ENCODE measurements at places on chromosomes 4 and X.

DNA sequence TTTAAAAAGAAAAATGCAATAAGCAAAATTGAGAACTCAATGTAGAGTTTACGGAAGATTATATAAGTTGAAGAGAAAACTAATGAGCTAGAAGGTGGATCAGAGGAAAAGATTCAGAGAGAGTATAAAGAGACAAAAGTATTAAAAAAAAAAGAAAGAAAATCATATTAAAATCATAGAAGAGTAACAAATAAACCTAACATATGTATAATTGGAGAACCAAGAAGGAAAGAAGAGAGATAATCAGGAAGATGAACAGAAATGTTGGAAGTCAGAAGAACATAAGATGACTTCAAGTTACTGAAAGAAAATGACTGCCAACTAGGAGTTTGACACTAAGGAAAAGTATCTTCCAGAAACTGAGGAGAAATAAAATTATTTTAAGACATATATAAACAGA, 34.3 kb upstream of the ANTXR2 start:
- DNase-seq, result no peak

- no peak for DNase-seq
These were observed 218.7 kb downstream of the NWD2 start for GRCh38 chr4:37463033-37463856.

- no peak for DNase-seq
These were observed 23.0 kb downstream of the MAP7D3 start for GRCh38 chrX:136227948-136228838.

DNA sequence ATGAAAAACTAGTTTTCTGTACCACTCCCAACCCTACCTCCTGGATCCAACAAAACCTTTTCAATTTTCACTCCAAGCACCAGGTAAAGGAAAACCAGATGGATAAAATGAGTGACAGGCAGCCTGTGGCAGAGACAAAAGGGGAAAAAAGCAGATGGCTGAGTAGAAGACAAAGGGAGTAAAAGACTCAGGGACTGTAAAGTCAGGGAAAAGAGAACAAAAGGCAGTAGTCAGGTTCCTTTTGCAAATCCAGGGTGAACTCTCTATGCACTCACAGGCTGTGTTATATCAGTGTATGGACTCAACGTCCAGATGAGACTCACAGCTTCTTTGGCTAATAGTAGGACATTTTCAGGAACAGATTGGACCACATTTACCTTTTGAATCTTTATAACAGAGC, 54.2 kb downstream of the QRFPR start:
- DNase-seq, result no peak

- DNase-seq, result peak; percentile 18
These were observed 67.0 kb downstream of the TNIP2 start for GRCh38 chr4:2689114-2689513.

- DNase-seq, result no peak
These were observed 9.5 kb upstream of the CASK start for GRCh38 chrX:41932885-41933284.

DNA sequence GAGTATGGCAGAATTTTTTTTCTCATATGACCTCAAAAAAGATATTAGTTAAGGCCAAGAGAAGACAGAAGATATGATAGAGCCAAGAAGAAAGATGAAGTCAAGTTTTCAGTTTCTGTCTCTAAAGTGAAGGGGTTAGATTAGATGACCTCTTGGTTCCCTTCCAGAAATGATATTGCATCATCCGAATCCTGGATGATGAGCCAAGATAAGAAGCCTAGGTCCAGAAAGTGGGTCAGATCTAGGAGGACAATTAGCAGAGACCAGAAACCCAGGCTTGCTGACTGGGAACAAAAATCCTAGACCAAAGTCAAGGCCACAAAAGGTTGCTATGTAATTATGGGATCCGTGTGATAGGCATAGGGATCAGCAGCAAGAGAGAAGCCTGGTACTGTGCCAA, 20.2 kb downstream of the SATL1 start:
- DNase-seq, result no peak

- peak; percentile 41 for DNase-seq
These were observed 84.2 kb downstream of the BCOR start for GRCh38 chrX:40013266-40014195.

- no peak for DNase-seq
These were observed 63.9 kb upstream of the NLGN4X start for GRCh38 chrX:6292599-6292998.

GRCh38 chrX:111309083-111309482, 38.8 kb upstream of the CAPN6 start:
- no peak for DNase-seq

DNA sequence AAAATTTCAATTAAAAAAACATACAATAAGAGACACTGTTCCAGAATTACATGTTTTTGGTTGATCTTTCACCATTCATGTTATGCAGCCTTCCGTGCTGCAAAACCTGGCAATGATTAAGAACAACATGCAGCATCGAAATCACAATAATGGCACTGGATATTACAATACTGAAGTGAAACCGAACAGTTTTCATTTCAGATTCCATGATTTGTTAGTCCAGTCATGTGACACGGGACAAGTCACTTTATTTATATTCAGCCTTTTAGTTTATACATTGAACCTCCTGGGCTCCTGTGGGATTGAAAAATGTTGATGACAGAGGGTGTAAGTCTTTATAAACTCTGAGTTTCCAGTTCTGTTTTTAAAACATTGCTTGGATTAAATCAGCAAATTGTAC, 142.5 kb upstream of the TTC29 start:
- DNase-seq, result no peak

GRCh38 chr4:185836241-185837084, 24.5 kb upstream of the SORBS2 start:
- DNase-seq, result no peak

DNA sequence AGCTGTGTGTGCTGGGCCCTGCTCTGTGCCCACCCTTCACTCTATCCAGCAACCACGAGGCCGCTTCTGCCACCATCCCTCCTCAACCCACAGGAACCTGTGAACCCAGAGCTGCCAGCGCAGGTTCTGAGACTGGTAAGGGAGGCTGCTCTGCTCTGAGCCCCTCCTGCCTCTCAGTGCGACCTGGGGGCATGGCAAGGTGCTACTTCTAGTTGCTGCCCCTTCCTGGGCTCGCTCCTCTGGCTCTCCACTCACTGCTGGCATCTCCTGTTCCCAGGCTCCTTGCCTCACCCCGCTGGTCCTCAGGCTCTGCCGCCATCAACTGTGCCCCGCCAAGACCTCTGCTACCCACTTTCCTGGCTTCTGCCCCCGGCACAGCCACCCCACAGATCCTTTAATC, 39.3 kb downstream of the RNF212 start:
- no peak for DNase-seq

- no peak for DNase-seq
These were observed 24.3 kb upstream of the HHIP start for GRCh38 chr4:144621681-144622080.

DNA sequence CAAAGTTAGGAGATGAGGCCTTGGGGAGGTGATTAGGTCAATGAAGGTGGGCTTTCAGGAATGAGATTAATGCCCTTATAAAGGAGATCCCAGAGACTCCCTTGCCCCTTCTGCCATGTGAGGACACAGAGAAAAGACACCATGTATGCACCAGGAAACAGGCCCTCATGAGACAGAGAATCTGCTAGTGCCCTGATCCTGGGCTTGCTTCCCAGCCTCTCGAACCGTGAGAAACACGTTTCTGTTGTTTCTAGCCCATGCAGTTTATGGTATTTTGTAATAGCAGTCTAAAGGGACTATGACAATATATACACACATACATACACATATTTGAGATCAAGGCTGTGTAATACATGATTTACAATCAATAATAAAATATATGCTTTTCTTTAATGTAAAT, 41.4 kb upstream of the ENPP6 start:
- DNase-seq, result no peak

GRCh38 chr4:4946416-4946815, 72.8 kb downstream of the CYTL1 start:
- DNase-seq, result no peak

DNA sequence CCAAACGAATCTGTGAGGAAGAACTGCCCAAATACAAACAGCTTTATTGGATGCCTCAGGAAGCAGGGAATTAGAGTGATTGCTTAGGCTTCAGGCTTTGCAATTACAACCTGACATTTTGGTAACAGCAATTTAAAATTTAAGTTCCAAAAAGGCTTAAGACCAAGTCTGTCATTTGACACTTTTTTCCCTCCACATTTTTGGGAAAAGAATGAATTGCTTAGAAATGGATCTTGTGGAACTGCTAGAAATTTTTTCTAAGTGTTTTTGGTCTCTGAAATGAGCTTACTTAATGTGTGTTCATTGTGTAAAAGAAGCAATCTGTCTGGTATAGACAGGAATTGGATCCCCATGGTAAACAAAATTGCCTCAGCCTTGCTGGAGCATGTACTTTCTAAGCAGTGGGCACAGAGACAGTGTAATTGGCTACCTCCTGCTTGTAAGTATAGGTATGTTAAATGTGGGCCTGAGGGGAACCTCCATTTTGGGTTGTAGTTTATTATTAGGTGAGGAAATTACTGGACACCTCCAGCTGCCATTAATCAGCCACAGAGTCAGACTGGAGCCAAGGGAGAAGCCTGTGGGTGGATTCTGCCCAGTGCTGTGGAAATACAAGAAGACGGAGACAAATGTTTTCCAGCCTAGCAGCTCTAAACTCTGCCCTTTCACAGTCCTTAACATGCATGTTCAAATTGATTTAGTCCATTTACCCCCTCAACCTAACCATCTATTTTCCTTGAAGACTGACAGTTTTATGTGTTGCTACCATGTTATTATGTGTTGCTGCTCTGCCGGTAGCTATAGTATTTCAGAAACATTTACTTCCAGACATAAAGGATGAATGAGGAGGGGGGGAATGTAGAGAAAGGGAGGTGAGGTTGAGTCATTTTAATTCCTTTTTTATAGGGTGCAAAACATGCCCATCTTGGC, 473.0 kb downstream of the SPRY1 start:
- no peak for DNase-seq

DNA sequence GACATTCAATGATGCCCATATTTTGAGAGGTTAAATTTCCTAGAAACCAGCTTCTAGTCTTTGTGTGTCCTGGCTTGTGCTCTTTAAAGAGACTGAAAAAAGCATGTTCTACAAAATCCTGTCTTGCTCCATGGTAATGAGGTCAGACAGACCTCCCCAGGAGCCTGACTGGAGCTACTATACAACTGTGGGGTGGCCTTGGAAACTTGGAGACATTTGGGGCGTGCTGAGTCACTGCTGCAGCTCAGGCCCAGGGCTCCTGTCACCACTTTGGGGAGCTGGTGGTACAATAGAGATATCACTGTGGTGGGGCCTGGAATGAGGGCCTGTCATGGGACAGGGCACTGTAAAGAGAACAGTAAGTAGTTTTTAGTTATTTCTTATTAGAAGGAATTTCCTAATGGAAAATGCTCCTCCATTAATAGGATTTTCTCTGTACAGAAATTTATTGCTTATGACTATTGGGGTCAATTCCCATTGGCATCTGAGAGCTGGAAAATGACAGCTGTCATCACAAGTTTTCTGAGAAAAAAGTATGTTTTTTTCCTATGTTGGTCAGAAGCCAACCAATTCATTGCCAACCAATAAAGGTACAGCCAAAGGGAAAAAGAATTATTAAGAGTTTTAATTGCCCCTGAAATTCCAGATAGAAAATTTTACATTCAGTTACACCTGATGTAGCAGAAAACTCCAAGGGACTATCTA, 207.4 kb upstream of the JADE1 start:
- no peak for DNase-seq

- no peak for DNase-seq
These were observed 135.2 kb upstream of the RASGEF1B start for GRCh38 chr4:81606801-81607501.

DNA sequence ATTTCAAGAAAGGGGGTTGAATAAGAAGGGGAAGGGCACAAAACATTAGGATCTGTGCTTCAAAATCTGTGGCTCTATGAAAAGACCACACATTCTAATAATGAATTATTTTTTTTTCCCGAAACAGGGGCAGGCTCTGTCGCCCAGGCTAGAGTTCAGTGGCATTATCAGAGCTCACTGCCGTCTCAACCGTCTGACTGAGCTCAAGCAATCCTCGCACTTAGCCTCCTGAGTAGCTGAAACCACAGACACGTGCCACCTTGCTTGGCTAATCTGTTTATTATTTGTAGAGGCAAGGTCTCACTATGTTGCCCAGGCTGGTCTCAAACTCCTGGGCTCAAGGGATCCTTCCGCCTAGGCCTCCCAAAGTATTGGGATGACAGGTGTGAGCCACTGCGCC, 33.4 kb downstream of the ACSL1 start:
- DNase-seq, result no peak

- no peak for DNase-seq
These were observed 265.2 kb upstream of the BOD1L1 start for GRCh38 chr4:13892739-13893105.

DNA sequence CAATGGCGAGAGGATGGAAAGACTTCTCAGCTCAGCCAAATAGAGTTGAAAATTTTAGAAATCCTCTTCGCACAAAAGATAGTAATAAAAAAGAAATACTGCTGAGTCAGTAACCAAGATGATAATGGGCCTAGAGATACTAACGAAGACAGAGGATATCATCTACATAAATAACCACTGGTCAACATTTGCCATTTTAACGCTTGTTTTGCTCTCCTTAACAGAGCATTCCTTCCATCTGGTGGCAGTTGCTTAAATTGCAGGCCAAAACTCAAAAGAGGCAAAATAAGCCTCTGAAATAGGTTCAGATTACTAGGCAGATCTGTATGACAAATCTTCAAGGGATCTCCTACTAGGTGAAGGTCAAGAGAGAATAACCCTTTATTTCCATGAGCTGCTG, 51.7 kb upstream of the MCF2 start:
- no peak for DNase-seq

DNA sequence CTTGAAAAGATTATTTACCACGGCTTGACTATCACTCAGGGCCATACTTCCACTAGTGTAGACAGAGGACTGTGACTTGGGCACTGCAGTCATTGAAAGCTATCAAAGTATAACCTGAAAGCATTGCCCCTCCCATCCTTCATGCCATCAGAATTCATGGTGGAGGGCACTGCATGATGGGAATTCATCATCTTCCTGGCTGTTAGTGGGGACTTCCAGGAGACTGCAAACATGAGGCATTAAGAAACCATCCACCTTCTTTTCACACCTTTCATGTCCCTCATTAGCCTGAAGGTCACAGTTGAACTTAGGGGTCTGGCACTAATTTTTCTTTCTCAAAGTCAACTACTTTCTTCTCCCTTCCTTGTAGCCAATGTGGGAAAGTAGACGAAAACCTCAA, 25.8 kb downstream of the VSIG4 start:
- DNase-seq, result no peak

GRCh38 chr4:158161551-158162354, 11.1 kb downstream of the GASK1B start:
- peak; percentile 44 for DNase-seq

GRCh38 chrX:47958761-47959342, 44.9 kb downstream of the ZNF182 start:
- DNase-seq, result peak; percentile 4

- no peak for DNase-seq
These were observed 63.1 kb downstream of the ANXA5 start for GRCh38 chr4:121633653-121634052.

DNA sequence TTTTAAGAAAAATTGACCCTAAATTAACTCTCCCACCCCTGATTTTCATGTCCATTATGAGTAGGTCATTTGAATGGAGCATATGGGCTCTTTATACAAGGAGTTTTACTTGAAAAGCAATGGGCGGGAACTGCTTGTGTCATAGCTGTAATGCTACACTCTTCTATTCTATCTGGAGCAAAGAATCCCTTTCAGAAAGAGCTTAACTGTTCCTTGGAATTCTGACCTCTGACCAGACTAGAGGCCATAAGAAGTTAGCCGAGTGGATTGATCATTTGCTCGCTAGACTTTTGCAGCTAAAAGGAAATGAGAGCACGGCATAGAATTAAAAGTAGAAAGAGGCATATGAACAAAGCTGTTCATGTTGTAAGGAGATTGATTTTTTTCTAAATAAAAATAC, 79.1 kb downstream of the DOCK11 start:
- no peak for DNase-seq
